ENCODE measurements at places on chromosomes 5 and 9. TPM values are rescaled to one million over a fixed set of nuclear protein-coding genes. Genes with fewer than 3 reads are reported as not detected.

G3BP1 gene
- total RNA-seq = 391 TPM

DNA sequence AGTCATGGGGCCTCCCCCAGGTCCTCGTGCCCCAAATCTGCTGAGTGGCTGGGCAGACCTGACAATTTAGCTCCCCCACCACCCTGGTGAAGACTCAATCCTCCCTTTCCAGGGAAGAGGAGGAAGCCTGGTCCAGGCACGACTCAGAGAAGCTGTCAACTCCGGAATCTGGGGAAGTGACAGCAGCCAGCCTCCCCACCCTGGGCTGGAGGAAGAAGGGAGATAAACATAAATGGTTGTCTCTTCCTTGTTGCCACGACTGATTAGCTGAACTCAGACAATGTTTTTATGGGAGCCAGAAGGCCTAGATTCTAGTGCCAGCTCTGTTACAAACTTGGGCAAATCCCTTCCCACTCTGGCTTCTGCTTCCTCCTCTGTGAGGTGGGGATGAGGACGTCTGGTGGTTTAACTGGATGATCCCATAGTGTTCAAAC, 15.4 kb downstream of the CCDC69 start:
- DNase-seq = peak; percentile 27

STPG3 gene
- not detected for total RNA-seq

- DNase-seq = no peak
Measured at GRCh38 chr9:17065062-17065461, 69.8 kb upstream of the CNTLN start.

DNA sequence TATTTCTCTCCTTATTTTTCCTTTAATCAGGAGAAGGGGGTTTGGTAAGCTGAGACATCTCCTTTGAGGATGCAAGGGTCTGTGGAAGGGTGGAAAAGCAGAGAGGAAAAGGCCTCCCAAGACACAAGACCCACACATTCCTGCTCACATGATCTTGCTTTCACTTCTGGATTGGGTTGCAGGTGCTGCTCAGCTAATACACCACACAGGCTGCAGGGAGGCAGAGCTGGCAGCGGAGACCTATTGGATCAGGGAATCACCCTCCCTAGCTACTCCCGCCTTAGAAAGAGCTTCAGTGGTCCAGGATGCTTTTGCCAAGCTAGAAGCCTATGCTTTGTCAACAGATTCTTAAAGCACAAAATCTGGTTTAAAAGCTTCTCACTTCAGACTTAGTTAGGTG, 87.6 kb upstream of the IL33 start:
- no peak for DNase-seq

PPP1R26 gene
- total RNA-seq = 43.2 TPM

GRCh38 chr9:71909887-71910649, 925 bp downstream of the ABHD17B start:
- peak; percentile 80 for DNase-seq

CKMT2 gene
- total RNA-seq = 0.88 TPM

HSPA4 gene
- 245 TPM for total RNA-seq

GABRA1 gene
- total RNA-seq = 1.6 TPM

CCL28 gene
- total RNA-seq = not detected

PRSS3 gene
- not detected for total RNA-seq

- no peak for DNase-seq
Measured at GRCh38 chr5:134403951-134404350, 7.7 kb downstream of the CDKN2AIPNL start.

DNA sequence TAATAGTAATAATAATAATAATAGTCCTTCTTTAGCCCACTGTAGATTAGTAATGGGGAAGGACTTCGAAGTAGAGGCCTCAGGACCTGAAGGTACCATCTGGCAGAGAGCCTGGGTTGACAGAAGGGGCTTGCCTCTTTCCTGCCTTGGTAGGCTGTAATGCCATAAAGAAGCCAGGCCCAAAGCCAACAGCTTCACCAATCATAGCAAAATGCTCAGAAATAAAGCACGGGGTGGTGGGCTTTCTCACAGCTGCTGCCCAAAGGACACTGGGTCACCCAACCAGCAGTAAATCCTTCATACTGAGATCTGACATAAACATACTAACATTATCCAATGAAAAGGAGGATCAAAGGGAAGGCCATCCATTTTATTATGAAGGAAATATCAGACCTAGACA, 70.7 kb downstream of the SUSD1 start:
- DNase-seq = no peak

APBA1 gene
- 2.5 TPM for total RNA-seq

- no peak for DNase-seq
Measured at GRCh38 chr9:126043681-126044080, 282.9 kb upstream of the MVB12B start.

All from endodermal cell (in vitro differentiated cells).